ENCODE measurements at places on chromosomes 6 and 20.

DNA sequence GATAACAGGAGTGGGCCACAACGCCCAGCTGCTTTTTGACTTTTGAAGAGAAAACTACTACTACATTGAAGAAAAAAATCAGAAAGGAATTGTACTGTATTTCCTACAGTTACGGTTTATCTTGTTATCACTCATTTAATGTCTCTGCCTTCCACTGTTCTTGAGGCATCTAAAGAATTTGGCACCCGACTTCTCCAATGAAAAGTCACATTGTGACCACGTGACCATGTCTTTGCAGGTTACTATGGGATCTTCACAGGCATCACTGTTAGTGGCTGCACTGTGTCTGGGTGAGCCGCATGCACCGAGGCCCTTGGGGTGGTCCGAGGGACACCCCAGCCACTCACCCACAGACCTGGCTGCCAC, 26.8 kb downstream of the RRBP1 start:
- DNase-seq = no peak

GRCh38 chr6:33112148-33112547, 36.4 kb downstream of the HLA-DPB1 start:
- peak; percentile 60 for DNase-seq

GRCh38 chr6:170460641-170461040, 92.5 kb downstream of the PSMB1 start:
- no peak for DNase-seq

DNA sequence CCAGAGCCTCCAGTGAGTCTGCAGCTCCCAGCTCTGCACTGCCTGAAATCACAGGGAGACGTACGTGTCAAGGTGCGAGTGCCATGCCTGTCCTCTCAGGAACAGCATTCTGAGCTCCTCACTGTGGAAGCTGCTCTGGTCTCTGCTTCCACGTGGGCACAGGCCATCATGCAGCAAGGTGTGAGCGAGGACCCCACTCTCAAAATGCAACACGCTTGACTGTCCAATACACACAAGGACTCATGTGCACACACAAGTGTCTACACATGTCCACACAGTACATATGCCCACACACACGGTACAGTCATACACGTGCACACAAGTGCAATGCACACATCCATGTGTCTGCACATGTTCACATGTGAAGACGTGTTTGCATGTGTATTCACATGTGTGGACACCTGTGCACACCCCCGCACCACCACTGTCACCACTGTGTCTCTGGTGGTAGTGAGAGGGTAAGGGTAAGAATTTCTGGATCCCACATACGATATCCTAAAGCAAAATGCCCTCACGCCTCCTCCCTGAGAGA, 260.5 kb downstream of the DLL1 start:
- no peak for DNase-seq

Data from CD4-positive, alpha-beta T cell treated with Interleukin-15 for 4 hours (primary cell).